ENCODE measurements at places on chromosomes 12 and 14.

GRCh38 chr12:112439769-112440168 is 21.0 kb downstream of the PTPN11 start:
- no peak for DNase-seq

- no peak for DNase-seq
These were observed 26.1 kb downstream of the SMCO2 start for GRCh38 chr12:27472604-27473003.

DNA sequence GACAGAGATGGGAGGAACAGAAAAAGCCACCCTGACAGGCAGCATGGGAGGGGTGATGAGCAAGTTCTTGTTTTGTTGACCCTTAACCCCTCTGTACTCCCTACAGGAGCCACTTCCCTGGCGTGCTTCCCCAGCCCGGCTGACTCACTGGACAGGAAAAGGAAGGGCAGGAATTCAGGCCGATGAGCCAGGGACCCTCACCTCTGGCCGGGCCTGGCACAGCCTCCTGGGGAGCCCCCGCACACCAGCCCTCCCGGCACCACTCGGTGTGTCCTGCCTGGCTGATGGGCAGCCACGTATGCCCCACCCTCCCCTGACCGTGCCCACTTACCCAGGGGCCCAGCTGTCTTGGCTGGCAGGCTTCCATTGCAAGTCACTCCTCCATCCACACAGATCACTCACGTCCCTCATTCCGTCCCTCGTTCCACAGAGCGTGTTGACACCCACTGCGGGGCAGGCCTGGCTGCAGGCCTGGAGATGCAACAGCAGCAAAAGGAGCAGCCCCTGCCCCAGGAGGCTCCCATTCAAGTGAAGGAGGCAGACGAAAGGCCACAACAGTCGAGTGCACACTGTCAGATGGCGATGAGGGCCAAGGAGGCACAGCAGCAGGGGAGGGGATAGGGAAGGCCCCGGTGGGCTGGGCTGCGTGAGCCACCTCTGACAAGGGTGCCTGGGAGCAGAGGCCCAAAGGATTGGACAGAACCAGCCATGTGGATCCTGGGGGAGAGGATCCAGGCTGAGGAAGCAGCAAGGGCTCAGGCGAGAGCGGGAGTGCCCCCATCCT is 19.7 kb upstream of the CD9 start:
- no peak for DNase-seq

GRCh38 chr14:22564463-22564862 is 24.6 kb downstream of the DAD1 start:
- DNase-seq: no peak

DNA sequence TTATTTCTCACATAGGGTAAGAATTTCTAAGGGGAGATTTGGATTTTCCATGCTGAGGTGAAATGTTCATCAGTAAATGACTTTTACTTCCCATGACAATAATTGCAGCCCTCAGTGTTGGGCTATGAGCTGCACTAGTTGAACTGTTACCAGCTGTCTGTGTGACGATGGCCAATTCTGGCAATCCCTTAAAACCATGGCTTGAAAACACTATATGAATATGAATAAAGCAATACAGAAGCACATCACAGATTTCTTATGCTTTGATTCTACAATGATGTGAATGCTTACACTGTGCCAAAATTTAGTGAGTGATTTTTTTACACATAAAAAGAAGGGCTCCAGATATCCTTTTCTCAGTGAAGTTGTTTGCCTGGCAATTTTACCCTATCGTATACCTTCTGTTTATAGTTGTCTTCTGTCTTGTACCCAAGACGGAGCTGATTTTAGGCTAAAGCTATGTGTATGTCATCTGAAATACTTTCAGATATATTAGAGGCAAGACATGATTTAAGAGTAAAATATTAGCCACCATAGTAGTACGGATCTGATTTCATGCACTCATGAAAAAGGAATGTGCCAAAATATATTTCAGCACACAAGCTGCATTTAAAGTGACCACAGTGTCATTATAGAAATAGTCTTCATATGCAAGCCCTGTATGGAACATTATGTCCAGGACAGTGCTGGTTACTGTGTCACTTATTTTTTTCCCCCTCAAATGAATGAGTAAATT is 52.0 kb downstream of the SLC38A4 start:
- no peak for DNase-seq

DNA sequence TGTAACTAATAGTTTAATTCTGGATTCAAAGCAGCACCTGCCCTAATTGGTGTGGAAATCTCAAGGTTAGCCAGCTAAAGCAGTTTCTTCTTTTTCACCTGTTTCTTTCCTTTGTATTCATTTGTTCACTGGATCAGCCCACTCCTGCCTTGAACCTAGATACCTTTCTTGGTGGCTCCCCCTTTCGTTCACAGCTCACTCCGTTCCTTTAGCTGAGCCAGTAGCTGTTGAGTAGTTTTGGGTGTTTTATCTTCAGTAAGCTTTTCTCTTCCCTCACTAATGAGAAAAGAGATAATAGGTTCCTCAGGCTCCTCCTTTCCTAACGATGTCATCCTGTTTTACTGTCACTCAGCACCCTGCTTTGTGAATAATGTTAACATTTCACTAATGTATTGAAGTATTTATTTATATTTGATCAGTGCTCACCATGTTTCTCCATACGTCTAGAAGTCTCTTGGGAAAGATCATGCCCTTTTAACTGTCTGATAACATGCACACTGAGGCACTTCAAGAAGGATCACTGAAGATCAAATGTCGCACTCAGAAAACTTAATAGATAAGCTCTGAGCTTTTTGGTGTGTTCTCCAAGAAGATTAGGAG is 121.1 kb downstream of the TGFB3 start:
- no peak for DNase-seq

GRCh38 chr12:116650585-116651087 is 87.2 kb downstream of the SPRING1 start:
- no peak for DNase-seq

DNA sequence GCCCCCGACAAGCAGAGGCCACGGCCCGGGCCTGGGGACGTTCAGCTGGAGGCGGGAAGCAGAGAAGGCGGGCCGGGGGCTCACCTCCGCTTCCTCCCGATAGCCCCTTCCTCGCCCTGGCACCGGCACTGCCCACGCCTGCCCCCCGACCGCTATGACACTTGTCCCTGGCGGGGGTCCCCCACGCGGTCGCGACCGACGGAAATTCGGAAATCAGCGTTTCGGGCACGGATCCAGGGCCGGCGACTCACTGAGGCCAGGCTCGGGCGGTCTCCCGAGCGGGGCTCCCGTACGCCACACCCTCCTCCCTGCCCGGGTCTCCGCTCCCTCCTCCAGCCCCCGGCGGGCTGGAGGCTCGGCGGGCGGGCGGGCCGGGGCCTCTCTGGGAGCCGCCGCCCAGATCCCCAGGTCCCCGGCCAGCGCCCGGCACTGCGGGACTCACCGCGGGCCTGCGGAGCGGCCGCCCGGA is 581 bp downstream of the PITPNM2 start:
- no peak for DNase-seq

- DNase-seq: no peak
These were observed 1182.8 kb downstream of the FLRT2 start for GRCh38 chr14:86712727-86713126.

- no peak for DNase-seq
These were observed 133.5 kb downstream of the KCNK10 start for GRCh38 chr14:88189417-88190191.

DNA sequence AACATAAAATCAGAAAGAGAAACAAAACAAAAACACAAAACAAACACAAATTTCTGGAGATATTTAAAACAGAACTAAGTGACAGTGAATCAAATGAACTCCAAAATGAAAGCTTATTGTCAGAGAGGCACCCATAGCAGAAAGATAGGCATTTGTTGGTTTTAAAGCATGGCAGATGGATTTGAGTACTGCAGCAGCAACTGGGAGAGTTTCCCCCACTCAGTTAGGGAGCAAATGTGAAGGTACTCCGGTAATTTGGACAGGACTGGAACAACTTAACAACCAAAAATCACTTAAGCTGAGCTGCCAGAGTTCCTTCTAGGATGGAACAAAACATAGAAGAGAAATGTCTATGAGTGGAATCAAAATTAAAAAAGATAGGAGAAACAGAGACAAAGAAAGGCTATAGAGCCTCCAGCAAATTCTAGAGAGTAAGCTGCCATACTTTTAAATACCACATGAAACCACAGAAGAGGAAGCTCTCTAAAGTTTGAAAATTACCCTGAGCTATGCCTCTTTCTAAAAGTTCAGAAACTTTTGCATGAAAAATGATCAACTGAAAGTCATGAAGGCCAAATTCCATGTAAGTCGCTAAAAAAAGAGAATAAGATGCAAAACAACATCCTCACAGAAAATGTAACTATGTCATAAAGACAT is 1248.3 kb upstream of the USP15 start:
- no peak for DNase-seq

GRCh38 chr12:105933671-105934665 is 204.8 kb downstream of the NUAK1 start:
- no peak for DNase-seq

GRCh38 chr12:32418903-32419519 is 19.7 kb downstream of the FGD4 start:
- DNase-seq: no peak

DNA sequence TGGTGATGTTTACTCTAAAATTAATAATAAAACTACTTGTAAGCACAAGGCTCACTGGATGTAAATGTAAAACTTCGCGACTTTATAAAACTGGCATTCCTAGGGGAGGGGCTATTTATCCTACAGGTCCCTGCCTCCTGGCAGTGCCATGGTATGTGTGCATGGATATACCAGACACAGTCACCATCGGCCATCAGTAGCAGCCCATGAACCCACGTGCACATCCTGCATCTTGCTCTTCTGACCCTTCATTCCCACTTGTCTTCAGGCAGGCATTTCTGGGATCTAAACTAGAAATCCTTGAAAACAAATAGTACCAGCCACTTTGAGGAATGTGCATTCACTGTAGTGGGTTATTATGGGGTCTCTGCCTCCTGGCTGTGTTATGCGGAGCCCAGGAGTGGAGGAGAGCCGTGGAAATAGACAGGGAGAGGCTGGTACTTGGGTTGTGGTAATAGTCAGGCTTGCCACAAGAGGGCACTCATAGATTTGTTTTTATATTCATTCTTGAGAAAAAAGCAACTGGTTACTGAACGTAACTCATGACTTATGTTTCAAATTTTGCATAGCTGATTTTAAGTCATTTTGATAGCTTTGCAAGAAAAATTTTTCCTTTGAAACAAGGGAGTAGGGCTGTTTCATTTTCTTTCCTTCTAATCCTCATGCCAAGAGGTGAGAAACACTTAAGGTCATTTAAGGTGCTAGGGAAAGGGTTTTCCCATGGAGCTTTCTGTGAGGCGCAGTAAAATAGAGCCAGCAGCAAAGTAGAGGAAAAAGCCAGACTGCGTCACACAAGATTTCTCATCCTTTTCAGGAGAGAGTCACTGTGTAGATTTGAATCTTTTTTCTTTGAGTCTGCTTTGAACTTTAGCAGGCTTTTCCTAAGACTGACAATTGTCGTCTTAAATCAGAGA is 17.4 kb upstream of the GALNT16 start:
- DNase-seq: no peak

- no peak for DNase-seq
These were observed 483.0 kb downstream of the DIO2 start for GRCh38 chr14:79728331-79728730.

DNA sequence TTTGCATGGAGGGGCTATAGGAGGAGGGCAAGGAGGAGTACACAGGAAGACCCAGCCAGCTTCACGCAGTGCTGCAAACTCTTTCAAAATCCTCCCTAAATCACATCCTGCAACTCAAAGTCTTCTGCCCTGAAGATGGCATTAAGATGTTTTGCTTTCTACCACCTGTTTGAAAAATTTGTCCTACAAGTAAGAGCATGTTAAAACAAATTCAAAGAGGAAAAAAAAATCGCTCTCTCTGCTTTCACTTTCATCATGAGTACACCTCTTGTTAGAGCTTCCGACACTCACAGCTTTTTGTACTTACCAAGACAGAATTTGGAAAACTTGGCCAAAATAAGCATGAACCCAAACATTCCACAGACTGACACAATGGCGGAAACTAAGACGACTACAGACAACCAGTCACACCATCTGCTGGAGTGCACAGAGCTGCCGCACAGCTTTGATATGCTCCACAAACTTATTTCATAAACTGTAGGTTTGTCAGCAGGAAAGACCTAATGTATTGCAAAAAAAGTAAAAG is 21.3 kb downstream of the GCH1 start:
- DNase-seq: no peak

DNA sequence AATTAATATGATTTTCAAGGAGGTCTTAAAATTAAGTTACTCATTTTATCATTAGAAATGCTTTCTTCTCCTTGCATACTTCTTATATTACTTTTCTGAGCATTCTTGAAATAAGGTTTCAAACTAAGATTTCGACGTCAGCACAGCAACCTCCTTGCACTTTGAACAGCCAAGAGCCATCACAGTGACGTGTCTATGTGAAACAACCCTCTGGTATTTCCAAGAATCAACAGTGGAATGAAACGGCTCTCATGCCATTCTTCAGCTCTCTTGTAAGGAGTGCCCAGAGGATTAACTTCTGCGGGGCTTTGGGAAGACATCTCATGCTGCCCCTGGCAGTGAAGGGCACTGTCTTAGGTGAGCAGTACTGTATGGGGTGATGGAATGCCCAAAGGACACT is 109.2 kb downstream of the EFCAB11 start:
- no peak for DNase-seq

DNA sequence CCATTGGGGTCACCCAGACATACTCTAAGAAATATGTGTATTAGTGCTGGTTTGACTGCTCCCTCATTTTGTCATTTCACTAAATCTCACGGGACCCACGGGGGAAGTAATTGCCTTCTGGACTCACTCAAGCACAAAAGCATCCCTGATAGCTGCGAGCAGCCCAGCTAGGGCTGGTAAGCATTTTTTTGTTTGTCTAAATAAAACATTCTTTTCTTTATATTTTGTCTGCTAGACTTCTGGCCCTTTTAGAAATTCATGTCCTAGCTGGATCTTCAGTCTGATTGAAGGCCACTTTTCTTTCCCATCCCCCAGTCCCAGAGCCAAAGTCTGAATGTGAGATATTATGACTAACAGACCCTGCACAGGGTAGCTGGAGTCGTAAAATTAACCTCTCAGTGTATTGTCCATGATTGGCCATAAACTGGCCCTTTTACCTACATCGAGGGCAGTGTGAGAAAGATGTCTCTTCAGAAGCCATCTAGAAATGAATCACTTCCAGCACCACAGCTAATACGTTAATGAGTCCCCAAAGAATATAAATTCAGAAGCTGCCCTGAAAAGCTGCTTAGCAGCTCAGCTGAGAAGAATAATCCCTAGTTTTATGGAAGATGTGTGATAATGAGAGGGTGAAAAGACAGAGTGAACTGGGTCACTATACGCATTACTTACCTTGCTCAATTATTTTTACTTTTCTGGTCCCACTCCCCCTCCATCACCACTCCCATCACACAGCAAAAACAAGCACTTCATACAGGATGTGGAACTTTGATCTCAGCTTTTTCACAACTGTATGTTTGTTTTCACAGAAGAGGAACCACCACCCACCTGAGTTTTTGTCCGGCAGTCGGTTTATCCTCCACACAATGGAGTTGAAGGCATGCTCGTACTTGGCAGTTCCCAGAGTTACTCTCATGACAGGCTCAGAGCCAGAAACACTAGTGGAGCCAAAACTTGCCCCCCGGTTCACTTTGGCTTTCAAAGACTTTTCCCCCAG is 55.6 kb upstream of the GTF2A1 start:
- DNase-seq: no peak

Measured in C1 segment of cervical spinal cord (tissue), 14 donors.